ENCODE measurements at places on chromosomes 16 and 17.

GRCh38 chr17:75267411-75268232 is 3.4 kb downstream of the MIF4GD start:
- DNase-seq = no peak

DNA sequence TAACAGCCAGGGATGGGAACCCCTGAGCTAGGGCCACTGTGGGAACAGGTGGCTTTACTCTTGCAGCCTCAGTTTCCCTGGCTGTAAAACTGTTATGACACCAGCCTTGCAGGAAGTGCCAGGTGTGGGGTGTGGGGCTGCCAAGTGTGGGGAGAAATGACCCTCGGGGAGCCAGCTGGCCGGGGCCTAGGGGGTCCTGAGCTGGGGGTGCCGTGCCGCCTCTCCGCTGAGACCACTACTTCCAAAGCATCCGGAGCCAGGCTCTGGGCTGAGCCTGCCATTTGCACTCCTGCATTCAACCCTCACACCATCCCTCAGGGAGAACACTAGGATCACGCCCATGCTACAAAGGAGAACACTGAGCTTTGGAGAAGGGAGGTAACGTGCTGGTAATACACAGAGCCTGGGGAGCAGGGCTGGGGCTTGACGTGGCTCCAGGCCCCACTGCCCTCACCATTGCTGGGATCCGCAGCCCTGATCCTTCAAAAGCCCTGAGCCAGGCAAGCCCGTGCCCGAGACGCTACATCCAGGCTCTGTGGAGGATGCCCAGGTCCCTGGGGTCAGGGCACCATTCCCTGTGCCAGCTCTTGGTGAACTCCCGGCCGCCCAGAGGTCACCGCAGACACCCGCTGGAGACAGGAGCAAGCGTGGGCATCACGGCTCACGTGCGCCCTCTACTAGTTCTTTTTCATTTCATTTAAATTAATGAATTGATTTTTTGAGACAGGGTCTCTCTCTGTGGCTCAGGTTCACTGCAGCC is 28.8 kb upstream of the GINS2 start:
- no peak for DNase-seq

DNA sequence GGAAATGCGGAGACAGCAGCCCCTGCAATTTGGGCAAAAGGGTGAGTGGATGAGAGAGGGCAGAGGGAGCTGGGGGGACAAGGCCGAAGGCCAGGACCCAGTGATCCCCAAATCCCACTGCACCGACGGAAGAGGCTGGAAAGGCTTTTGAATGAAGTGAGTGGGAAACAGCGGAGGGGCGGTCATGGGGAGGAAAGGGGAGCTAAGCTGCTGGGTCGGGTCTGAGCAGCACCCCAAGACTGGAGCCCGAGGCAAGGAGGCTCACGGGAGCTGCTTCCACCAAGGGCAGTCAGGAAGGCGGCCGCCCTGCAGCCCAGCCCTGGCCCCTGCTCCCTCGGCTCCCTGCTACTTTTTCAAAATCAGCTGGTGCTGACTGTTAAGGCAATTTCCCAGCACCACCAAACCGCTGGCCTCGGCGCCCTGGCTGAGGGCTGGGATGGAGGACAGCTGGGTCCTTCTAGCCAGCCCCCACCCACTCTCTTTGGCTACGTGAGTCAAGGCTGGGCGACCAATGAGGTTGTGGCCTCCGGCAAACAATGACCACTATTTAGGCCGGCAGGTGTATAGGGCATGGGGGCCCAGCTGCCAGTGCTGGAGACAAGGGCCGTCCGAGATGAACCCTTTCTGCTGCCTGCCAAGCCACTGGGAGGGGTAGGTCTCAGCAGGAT is 507 bp downstream of the SERPINF1 start:
- DNase-seq = no peak

DNA sequence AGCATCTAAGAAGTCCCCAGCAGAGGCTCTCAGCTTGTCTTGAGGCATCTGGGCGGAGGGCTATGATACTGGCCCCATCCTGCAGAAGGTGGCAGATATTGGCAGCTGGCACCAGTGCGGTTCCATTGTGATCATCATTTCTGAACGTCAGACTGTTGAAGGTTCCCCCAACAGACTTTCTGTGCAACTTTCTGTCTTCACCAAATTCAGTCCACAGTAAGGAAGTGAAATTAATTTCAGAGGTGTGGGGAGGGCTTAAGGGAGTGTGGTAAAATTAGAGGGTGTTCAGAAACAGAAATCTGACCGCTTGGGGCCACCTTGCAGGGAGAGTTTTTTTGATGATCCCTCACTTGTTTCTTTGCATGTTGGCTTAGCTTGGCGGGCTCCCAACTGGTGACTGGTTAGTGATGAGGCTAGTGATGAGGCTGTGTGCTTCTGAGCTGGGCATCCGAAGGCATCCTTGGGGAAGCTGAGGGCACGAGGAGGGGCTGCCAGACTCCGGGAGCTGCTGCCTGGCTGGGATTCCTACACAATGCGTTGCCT is at the start of gene CIITA:
Gene CIITA (plus strand): TSS at position 404 of the 543 bp plus-strand sequence. CDS start 129 bp downstream, at position 533.
- peak; percentile 27 for DNase-seq

- no peak for DNase-seq
Measured at GRCh38 chr16:46568472-46569230, 52.5 kb downstream of the SHCBP1 start.

DNA sequence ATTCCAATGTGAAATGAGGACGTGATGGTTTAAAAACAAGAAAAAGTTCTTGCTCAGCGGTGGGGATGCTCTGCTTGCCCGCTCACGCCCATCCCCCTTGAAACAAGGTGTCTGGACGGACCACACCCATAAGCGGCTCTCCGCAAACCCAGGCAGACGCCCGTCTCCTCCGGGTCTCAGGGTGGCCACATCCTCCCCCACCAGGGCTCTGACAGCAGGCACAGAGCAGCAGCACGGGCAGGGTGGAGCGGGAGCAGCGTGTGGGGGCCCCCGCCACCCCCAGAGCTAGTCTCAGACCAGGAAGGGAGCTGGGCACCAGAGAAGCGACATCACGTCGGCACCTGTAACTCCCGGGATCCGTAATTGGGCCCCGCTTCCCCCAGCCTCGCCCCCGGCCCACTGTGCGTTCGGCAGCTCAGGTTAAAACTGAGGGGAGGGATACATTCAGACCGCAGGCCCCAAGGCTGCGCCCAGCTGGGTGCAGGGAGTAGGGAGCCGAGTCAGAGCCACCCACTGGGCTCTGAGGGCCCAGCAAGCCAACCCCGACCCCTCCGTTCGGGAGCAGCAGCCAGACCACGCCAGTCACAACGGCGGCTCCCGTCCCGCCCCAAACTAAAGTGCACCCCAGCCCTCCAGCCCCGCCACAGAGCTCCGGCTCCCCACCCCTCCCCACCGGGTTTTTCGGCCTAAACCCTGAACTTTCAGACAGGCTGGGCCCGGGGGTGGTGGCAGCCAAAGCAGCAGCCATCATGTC is 22.0 kb downstream of the CLUH start:
- no peak for DNase-seq

DNA sequence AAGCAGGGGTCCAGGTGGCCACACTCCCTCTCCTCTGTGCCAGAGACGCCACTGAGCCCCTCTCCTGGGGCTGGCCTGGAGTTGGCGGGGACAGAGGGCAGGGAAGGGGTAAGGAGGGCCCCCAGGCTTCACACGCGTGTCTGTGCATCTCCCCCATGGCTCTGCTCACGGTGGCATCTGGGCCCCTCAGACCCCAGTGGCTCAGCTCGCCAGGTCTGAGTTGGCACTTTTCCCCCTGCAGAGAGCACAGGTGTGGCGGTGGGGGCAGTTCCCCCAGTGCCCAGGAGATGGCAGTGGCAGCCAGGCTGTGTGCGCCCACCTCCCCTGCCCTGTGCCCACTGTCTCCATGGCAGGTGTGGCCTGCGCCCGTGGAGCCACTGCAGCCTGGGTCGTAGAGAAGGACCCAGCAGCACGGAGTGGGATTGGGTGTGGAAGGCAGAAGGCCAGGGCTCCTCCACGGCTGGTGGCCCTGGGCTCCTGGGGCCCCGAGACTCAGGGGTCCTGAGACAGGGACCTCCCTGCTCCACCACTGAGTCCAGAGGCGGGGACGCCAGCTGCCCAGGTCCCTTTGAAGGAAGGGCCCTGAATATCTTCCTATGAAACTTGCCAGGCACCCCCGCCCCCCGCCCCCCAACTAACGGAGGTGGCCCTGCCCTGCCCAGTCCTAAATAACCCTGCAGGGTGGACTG is 4.3 kb upstream of the APRT start:
- no peak for DNase-seq

GRCh38 chr16:89922477-89922883 is 662 bp upstream of the TUBB3 start:
- DNase-seq = peak; percentile 79

GRCh38 chr16:49236216-49236615 is 45.4 kb downstream of the CBLN1 start:
- DNase-seq = no peak

DNA sequence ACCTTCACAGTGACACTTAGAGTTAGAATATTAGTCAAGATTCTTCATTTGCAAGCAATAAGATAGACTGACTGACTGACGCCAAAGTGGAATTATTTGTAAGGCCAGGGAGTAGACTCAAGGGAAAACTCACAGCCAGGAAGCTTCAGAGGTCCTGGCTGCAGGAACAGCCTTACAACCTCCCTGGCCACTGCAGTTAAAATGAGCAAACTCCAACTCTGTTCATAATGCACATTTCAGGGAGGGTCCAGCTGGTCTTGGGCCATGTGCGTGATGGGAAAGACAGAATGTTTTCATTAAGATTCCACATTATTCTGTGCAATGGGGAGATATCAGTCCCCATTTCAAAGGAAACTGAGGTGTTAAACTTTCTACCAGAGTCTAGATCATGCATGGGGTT is 9.9 kb downstream of the CAPNS2 start:
- no peak for DNase-seq

DNA sequence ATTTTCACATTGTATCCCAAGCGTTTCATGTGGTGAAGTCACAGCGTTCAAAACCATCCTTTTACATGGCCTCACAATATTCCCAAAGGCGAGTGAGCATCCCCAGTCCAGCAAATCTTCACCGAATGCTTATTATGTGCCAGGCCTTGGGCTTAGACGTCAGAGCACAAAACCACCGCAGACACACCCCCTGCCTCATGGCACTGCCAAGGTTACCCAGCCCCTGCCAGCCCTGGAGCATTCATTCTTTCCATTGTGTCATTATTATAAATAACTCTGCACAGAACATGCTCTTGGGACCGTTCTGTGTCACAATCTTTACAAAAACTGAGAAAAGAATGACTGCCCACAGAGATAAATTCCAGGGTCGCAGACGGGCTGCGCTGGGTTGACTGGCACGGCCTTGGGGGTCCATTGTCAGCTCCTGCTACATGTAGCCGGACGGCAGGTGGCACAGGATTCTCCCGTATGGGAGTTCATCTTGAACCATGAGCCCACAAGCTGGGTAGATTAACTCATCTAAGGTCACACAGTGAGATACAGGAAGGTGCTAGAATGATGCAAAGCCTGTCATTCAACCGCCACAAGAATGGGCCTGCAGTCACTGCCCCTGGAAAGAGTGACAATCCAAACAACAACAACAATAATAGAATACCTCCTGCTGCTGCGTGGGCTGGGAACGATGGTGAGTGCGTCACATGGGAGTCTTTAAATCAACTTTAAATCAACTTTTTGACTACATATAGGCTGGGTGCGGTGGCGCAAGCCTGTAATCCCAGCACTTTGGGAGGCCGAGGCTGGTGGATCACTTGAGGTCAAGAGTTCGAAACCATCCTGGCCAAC is 4.5 kb upstream of the NECAB2 start:
- no peak for DNase-seq

- DNase-seq = no peak
Measured at GRCh38 chr17:4839965-4840892, 7.1 kb downstream of the MINK1 start.

DNA sequence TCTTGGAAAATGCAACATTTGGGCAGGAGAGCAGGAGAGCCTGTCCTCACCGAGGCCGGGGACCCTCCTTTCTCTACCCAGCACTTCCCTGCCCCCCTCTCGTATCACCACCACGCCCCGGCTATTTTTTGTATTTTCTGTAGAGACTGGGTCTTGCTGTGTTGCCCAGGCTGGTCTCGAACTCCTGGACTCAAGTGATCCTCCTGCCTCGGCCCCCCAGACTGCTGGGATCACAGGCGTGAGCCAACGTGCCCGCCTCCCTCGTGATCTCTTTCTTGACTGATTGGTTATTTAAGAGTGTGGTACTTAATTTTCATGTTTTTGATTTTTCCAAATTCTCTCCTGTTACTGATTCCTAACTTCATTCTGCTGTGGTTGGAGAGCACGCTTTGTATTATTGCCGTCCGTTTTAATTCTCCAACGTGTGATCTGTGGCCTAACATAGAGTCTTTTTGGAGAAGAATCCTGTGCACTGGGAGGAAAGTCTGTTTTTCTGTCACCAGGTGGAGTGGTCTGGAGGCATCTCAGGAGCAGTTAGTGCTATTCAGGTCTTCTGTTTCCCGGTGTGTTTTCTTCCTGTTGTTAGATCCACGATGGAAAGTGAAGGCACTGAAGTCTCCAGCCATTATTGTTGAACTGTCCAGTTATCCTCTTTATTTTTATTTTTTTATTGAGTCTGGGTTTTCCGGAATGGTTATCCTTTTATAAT is 40.4 kb downstream of the ZNF778 start:
- DNase-seq = no peak

DNA sequence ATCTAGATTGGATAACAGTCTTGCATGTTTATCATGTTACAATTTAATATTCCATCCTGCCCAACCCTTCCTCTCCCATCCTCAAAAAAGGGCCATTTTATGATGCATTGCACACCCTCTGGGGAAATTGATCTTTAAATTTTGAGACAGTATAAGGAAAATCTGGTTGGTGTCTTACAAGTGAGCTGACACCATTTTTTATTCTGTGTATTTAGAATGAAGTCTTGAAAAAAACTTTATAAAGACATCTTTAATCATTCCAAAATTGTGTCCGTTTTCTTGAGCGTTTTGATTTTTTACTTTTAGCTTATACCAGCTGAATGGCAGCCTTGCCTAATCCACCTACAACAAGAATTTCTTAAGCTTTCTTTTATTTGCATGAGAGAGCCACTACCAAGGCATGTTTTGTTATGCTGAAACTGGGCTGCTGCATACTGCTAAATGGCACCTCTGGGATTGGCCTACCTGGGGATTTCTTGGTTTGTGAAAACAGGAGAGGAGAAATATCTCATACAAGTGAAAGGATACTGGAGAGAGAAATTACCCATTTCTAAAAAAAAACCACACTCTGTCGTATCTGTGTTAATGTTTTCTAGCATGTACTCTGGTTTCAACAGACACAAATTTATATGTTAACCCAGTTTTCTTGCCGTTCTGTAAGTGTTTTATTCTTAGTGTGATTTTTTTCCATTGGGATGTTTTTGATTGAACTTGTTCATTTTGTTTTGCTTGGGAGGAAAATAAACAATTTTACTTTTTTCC is 52.2 kb downstream of the TUBD1 start:
- no peak for DNase-seq
